ENCODE measurements at places on chromosomes 6 and 20.

DNA sequence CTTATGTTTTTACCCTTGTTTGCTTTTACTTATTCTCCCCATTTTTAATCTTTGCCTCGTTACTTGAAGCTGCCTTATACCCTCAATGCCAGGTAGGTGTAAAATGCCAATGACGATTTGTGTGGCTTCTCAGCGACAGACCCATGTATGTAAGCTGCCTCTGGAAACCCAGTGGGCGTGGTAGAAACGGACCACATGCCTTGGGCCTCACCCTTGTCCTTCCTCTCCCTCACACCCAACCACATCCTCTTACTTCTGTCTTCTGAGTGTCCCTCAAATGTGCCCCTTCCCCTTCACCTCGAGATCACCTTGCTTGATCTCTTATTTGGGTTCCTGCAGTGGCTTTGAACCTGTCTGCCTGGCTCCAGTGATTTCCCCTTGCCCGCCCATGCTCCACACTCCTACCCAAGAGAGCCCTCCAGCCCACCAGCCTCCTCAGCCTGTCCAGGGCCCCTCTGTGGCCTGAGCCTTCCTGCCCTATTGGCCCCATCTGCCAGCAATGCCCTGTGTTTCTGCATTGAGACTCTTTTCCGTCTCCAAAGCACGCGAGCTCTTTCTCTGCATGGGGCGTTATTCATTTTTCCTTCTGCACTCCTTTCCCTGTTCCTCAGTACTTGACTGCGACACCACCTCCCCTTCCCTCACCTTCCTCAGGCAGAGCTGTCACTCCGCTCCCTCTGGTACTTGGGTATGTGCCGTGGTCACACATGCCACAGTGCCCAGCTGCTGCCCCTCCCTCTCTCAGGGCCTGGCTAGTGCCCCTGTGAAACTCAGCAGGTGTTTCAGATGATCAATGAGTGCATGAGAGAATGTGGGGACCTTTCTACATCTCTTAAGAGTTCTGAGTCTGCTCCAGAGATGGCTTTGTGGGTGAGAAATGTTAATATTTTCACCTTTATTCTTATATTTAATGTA is 115.4 kb downstream of the SLX4IP start:
- no peak for DNase-seq

DNA sequence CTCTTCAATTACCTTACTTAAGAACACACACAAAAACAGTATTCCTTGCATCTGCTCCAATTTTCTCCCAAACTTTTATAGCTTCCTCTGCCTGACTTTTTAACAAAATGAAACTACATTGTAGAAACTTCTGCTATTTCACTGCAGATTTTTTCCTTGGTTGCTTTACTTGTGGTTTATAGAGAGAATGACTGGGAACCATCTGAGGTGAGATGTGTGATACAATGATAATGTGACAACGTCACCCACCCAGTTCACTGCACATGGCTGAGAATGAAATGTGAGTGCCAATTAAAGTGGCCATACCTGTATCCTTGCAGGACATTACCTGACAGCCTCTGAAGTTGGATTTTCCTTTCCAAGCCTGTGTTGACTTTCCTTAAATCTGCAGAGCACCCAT is 258.4 kb downstream of the CD83 start:
- no peak for DNase-seq

DNA sequence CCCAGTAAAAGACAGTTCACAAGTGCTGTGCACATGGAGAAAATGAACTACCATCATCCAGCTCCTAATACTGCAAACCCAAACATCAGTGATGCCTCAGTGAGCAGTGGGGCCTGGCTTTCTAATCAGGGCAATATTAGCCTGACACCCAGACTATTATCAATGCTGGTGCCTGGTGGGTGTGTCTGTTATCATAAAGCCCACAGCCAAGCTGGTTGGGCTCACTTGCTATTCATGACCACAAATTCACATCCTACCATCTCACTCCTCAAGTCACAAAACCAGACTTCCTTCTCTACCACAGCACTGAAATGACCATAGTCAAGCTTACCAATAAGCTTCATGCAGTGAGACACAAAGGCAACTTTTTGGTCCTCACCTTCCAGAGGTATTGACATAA is 180.8 kb upstream of the PLN start:
- no peak for DNase-seq

- DNase-seq, result no peak
These were observed 13.9 kb upstream of the ABHD16B start for GRCh38 chr20:63847237-63848002.

DNA sequence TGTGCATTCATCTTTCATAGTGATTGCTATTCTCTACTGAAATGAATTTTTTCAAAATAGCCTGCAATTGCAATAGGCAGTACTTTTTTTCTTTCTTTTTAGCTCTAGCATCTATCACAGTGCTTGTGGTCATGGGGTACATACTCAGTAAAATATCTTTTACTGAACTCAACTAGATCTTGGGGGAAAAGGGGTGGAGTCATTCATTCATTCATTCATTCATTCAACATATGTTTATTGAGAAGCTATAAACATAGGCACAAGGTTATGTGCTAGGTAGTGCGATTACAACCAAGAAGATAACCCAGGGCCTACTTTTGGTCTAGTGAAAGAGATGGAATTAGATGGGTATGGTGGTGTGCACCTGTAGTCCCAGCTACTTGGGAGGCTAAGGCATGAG is 1.4 kb upstream of the CDKAL1 start:
- DNase-seq, result no peak

DNA sequence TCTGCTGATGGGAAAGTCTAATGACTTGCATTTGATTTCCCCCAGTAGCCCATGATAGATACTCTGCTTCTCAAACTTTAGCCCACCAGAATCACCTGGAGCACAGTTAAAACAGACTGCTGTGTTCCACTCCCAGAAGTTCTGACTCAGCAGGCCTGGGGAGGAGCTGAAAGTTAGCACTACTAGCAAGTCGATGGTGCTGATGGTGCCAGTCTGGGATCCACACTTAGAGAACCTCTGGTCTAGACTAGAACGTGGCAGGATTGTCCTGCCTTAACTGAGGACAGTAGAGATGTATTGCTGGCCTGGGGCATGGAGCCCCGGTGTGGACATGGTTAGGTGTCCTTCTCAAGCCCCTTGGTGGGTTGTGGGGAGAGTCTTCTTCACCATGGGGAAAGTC is 8.7 kb downstream of the TOX2 start:
- DNase-seq, result no peak

- no peak for DNase-seq
These were observed 122.8 kb upstream of the B3GAT2 start for GRCh38 chr6:71079677-71080076.

GRCh38 chr6:63936399-63936798 is 300.8 kb downstream of the PHF3 start:
- no peak for DNase-seq

DNA sequence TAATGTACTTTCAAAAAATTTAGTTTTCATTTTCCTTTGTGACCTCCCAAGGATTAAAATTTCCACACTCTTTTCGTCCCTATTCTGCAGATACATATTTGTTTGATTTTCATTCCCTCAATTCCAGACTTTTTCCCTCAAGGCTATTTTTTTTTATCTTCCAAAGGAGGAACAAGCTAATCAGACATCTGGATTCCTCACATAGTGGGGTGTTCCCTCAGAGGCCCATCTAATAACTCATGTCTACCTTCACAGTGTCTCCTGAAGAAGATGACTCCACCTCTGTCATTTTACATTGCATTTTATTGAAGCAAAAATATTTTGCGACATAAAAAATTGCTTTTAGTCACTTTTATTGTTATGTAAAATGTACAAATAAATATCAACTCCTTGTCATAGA is 122.2 kb downstream of the RFPL4B start:
- DNase-seq, result no peak

DNA sequence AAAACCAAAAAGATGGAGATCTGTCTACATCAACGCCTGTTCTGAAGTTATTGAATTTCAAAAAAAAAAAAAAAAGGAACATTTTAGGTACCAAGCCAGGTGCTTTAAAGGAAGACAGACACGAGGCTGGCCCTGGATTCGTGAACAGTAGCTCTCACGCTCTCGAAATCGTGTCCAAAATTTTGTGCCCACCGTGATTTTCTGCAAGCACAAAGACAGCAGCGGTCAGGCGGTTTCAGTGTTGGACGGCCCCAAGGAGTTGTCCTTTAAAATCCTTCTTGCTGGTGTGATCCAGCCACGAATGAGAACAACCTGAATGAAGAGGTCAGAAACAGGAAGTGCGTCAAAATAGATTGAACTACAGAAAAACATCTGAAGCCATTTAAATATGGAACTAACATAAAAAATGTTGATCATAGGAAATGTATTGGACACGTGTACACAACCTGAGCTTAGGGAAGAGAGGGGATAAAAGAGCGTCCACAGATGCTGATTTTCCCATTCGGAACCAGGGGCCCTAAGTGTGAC is 78.2 kb downstream of the THBS2 start:
- DNase-seq, result no peak

GRCh38 chr6:138601128-138601527 is 101.8 kb upstream of the NHSL1 start:
- no peak for DNase-seq

DNA sequence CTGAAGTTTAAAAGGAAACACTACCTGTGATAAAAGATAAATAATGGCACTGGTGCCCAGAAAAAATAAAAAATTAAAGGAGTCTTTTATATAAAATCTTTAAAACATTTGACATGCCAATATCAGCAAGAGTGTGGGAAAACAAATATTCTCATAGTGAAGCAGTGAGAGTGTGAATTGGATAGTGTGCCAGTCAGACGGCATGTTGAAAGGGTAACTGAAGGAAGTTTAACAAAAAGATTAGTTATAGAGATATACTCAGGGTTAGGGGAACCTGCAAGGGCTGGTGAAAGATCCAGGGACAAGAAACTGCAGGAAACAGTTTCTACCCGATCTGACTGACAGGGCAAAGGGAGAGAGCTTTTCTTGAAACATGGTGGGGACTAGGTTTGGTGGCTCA is 22.2 kb upstream of the GMNN start:
- DNase-seq, result no peak

GRCh38 chr20:47027042-47027441 is 132.4 kb downstream of the EYA2 start:
- DNase-seq, result no peak

- no peak for DNase-seq
These were observed 132.3 kb downstream of the CARMIL1 start for GRCh38 chr6:25411316-25411950.

DNA sequence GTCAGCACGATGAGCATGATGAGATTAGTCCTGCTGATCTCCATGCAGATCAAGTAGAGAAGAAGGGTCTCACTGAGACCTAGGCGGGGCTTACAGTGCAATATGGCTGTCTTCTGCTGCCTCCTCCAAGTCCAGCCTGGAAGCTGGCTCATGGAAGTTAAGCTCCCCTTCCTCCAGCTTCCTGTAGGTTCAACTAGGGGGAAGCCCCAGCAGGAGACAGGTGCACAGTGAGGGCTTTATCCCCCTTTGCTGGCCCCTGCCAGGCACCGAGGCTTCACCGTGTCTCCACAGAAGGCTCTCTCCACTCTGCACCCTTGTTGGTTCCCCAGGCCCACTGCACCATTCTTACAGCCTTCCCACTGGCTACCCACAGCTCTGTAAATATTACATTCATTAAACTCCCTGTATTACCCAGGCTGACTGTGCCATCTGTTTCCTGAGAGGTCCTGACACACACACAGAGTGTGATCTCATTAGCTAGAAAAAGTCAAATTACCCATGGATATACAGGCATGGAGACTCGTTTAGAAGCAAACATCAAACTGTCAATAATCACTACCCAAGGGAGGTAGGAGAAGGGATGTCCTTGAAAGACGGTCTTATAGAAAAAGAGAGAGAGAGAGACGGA is 90.4 kb downstream of the SLC2A10 start:
- DNase-seq, result no peak

- no peak for DNase-seq
These were observed 25.6 kb upstream of the SASH1 start for GRCh38 chr6:148317051-148317450.

- no peak for DNase-seq
These were observed 97.6 kb upstream of the AKIRIN2 start for GRCh38 chr6:87799651-87800050.

GRCh38 chr20:45011108-45011526 is 44.8 kb downstream of the STK4 start:
- DNase-seq, result peak; percentile 14

GRCh38 chr20:2757001-2757400 is 43.4 kb downstream of the CPXM1 start:
- no peak for DNase-seq

- DNase-seq, result no peak
These were observed 58.9 kb downstream of the TRERF1 start for GRCh38 chr6:42392833-42393232.

DNA sequence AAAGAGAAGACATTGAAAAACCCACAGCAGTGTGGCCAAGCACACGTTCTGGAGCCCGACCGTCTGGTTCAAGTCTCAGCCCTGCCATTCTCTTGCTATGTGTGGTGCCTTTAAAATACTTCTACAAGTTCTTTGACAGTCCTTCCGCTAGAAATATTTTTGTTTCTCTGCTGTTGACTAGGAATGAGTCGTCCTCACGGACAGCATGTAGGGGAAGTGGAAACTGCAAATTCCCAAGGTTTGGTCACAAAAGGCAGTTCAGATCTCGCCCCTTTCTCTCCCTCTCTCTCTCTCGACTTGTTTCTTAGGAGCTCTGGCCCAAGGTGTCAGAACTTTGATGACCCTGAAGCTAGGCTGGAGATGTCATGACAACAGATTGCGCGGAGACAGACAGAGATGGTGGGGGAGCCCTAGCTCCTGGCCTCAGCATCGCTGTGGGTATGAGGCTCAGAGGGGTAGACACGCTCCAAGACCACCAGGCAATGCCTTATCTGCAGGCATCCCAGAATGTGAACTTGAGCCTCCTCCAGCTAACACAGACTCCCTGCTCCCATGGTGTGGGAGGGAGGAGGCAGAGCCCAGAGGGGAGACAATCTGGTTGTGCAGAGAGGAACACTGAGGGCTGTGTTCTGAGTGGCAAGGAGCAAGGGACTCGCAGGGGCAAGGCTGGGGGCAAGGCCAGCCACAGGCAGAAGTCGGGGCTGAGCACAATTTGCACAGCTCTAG is 368.9 kb upstream of the SULF2 start:
- no peak for DNase-seq

DNA sequence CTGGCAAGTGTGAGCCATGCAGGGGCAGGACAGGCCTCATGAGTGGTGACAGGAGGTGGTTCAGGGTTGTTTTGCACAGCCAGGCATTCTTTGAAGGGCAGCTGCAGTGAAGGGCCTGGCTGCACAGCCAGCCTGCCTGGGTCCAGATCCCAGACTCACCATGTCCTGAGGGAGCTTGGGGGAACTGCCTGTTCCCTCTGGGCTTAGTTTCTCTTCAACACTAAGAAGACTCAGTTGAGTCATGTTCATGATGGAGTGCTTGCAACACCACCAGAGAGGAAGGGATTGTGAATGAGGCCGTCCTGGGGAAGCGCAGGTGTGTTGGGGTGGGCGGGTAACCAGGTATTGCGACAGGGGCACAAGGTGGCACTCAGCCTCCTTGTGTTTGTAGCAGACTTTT is 102.4 kb downstream of the CDH26 start:
- DNase-seq, result no peak

- DNase-seq, result no peak
These were observed 26.9 kb upstream of the CBLN4 start for GRCh38 chr20:56032251-56032650.

GRCh38 chr6:71258078-71258866 is 30.3 kb upstream of the OGFRL1 start:
- no peak for DNase-seq

- no peak for DNase-seq
These were observed at the start of gene SMOC2 for GRCh38 chr6:168440520-168441433. TSS of gene SMOC2 (plus strand) at chr6:168441184. CDS start at chr6:168441371, 187 bp downstream.

Data from activated CD4-positive, alpha-beta T cell treated with anti-CD3 and anti-CD28 coated beads for 1 hour (primary cell).